ENCODE measurements at places on chromosomes 11 and 22.

GRCh38 chr11:46338988-46339666 is 8.1 kb upstream of the DGKZ start:
- no peak for DNase-seq

DNA sequence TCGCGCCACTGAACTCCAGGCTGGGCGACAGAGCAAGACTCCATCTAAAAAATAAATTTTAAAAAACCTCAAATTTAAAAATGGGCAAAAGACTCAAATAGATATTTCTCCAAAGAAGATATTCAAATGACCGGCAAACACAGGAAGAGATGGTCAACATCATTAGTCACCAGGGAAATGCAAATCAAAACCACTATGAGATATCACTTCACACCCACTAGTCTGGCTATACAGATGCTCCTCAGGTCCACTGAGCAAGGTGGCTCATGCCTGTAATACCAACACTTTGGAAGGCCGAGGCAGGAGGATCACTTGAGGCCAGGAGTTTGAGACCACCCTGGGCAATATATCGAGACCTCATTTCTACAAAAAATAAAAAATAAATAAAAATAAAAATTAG is 43.3 kb upstream of the SLC35C1 start:
- DNase-seq: no peak

- peak; percentile 81 for DNase-seq
Measured at GRCh38 chr11:118051611-118052461, 25.0 kb upstream of the TMPRSS4 start.

DNA sequence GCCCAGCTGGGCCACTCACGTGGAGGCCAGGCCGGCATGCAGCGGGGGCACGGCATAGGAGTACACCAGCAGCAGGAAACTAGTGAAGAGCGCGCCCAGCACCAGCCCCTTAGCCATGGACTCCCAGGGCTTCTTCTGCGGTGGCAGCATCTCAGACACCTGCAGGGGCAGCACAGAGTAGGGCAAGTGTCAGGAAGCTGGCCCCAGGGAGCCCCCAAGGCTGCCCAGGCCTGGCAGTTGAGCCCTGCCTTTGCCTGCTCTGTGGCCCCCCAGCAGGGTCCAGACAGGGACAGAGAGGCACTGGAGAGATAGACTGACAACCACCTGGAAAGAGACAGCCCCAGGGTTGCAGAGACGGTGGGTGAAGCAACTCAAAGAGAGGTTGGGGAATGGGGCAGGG is 10.7 kb upstream of the SEC14L6 start:
- DNase-seq: no peak

GRCh38 chr11:84865791-84866535 is 761.2 kb downstream of the DLG2 start:
- no peak for DNase-seq

- DNase-seq: no peak
Measured at GRCh38 chr11:87174870-87175269, 137.1 kb downstream of the TMEM135 start.

- no peak for DNase-seq
Measured at GRCh38 chr11:119907878-119908572, 179.0 kb upstream of the NECTIN1 start.

- DNase-seq: no peak
Measured at GRCh38 chr22:19497245-19497644, 17.5 kb downstream of the CDC45 start.

DNA sequence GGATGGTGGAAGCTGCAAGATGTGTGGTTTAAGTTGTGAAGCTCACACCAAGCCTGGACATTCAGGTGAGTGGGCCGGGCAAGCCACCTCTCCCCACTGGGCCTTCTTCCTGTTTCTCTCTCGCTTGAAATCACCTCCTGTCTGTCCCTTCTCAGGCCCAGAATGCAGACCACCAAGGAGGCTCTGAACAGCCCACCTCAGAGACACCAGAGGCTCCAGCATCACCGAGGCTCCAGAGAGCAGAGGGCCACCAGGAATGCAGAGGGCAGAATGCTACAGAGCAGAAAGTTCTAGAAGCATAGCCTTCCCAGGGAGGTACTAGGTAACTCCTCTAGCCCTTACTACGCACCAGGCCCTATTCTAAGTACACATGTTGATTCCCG is 14.8 kb upstream of the IL2RB start:
- no peak for DNase-seq

- DNase-seq: no peak
Measured at GRCh38 chr11:68615657-68616056, 68.7 kb upstream of the GAL start.

DNA sequence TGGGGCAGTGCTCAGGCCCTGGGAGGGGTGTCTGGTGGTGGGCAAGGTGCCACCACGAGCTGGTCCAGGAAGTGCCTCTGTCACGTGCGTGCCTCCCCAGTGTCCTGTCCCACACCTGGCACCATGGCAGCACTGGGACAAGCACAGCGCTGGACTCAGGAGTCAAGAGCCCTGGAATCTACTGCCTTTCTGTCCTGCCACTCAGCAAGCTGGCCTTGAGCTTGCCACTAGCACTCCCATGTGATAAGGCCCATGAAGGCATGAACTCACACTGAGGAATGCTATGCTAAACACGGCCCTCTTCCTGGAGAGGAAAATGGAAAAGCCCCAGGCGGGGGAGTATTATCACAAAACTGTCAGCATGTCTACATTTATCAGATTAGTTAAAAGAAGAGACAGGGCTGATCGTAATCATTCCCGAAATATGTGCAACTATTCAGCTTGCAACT is 50.7 kb upstream of the SLC35C1 start:
- no peak for DNase-seq

GRCh38 chr11:111461460-111462235 is 50.5 kb downstream of the BTG4 start:
- no peak for DNase-seq

DNA sequence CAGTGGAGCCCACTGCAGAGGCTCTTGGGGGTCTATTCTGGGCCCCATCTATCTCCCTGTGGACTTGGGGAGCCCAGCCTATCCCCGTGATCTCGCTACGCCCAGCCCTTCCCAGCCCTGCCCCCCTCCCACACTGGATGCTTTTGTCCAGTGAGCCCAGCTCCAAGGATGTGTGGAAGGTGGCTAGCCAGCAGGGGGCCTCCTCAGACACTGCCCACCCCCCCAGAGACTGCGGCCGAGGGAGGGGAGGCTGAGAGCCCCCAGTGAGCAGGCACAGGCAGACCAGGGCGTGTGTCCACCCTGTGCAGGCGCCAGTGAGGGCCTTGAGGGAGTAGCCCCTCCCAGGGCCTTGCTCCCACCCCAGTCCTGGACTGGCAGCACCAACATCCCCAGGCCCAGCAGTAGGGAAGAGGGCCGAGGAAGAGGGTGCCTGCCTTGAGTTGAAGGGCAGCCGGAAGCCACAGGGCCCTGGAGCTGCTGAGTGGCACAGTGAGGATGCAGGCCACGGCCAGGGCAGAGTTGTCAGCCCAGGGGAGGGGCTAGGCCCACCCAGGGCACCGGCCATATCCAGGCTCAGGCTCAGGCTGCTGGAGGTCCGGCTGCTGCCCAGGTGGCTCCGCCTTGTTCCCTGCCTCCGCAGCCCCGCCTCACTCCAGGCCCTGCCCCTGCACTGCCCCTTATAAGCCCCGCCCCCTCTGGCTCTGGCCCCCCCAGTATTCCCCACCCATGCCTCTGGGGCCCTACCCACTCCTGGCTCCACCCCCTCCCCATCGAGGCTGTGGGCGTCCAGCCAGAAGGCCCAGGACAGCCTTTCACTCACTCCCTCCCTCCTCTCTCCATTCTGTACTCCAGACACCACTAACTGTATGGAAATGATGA is 28.0 kb downstream of the MOB2 start:
- no peak for DNase-seq

GRCh38 chr22:22033803-22034468 is 51.3 kb upstream of the TOP3B start:
- no peak for DNase-seq

GRCh38 chr22:30266445-30267381 is at the start of gene OSM:
OSM (minus strand) TSS chr22:30266851; CDS start chr22:30266799, 52 bp downstream.
- peak; percentile 92 for DNase-seq

- DNase-seq: no peak
Measured at GRCh38 chr11:43138621-43139140, 173.1 kb upstream of the API5 start.

GRCh38 chr11:24005202-24005876 is 491.5 kb upstream of the LUZP2 start:
- DNase-seq: no peak

GRCh38 chr22:25898707-25899365 is 156.8 kb downstream of the MYO18B start:
- DNase-seq: no peak

GRCh38 chr11:114399490-114400215 is 658 bp downstream of the C11orf71 start:
- DNase-seq: no peak

- DNase-seq: no peak
Measured at GRCh38 chr11:115247953-115248352, 256.3 kb downstream of the CADM1 start.

- no peak for DNase-seq
Measured at GRCh38 chr11:28963187-28963586, 855.0 kb downstream of the METTL15 start.

- DNase-seq: no peak
Measured at GRCh38 chr11:119030029-119030328, 698 bp downstream of the SLC37A4 start.

DNA sequence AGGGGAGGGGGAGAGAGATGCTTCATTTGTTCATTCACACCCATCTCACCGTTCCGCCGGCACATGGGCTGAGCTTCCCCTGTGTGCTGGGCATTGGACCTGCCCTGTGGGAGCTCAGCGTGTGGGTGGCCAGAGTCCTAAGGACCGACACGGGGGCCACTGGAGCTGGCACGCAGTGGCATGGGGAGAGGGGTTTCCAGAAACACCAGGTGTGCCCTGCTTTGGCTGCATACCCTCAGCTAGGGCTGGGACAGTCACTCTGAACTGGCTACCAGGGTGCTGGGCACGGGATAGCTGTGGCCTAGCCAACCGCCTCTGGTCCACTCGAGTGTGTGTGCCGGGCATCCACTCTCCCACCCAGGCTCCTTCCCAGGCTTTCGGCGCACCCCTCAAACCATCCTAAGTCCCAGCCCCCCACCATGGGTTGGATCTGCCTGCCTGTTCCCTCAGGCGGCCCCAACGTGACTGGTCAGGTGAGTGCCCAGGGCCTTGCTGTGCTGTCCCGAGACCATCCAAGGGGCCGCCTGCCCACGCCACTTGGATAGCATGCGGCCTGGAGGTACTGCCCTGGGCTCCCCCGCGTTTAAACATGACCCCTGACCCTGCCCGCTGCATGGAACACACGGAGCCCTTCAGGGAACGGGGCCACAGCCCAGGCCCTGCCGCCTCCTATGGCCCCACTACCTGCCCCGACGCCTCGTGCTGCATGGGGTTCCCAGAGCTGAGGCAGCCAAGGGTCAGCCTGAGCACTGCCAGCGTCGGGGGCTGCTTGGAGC is 51.6 kb upstream of the LINC01488 start:
- no peak for DNase-seq

GRCh38 chr22:26887456-26887855 is 230.1 kb downstream of the MIAT start:
- no peak for DNase-seq

DNA sequence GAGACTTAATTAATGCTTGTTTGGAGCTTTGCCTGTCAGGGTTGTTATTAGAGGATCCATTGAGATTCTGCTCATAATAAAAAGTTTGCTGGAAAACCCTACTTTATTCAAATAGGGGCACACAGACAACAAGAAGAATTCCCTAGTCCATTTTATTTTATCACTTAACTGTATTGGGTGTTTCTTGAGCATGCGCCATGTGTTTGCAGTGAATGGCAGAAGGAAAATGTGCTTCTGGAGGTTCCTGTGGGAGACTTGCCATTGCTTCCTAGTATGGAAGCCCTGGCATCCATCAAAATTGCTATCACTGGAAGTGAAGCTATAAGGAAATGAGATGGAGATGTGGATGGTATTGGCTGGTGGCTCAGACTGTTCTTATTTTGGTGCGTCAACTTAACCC is 106.6 kb upstream of the GALNT18 start:
- no peak for DNase-seq

- no peak for DNase-seq
Measured at GRCh38 chr11:9901943-9902342, 238.1 kb downstream of the SWAP70 start.

DNA sequence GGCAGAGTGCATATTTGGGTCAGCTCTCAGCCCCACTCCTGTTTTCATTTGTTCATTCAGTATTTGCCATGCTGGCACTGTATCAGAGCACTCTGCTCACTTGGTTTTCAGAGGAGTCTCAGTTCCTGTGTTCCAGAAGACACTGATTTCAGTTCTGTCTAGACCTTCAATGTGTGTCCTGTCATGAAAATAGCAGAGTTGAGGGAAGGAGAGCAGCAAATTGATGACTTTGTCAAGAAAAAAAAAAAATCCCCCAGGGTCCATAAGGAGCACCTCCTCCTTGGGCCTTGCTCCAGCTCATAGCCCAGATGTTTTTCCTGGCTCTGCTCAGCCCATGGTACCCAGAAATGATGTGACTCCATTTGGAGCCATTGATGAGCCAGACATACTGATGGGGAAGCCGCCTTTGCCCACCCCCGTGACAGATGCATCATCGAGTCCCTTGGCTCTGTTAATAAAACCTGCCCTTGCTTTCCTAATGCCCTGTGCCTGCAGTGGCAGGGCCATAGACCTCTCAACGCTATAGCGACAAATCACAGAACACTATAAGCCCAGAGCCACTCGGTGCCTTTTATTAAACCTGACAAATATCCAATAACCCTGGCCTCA is 107.0 kb downstream of the PKNOX2 start:
- DNase-seq: no peak

DNA sequence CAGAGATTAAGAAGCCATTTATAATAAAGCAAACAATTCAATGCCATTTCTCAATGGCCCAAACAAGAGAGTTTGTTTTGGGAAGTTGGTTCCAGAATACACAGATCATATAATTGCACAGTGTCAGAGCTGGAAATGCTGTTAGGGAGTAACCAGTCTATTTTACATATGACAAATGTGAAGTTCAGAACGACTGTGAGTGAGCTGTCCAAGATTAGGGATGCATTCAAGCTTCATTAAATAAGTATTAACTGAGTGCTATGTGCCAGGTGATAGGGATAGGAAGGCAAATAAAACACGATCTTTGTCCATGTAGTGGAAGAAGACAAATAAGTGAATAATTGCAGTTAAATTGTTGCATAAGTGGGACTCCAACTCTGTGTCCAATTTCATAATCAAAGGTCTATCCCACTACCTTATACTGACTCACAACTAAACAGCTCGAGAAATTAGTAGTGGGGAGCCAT is 33.1 kb upstream of the PICALM start:
- DNase-seq: no peak

- DNase-seq: no peak
Measured at GRCh38 chr22:48057116-48057835, 1294.8 kb downstream of the TBC1D22A start.

GRCh38 chr11:133052537-133052936 is 479.8 kb downstream of the OPCML start:
- no peak for DNase-seq

- DNase-seq: peak; percentile 98
Measured at GRCh38 chr11:3854977-3855807, at the start of gene STIM1. STIM1 (plus strand) TSS chr11:3855664; CDS start chr11:3856271, 607 bp downstream.

DNA sequence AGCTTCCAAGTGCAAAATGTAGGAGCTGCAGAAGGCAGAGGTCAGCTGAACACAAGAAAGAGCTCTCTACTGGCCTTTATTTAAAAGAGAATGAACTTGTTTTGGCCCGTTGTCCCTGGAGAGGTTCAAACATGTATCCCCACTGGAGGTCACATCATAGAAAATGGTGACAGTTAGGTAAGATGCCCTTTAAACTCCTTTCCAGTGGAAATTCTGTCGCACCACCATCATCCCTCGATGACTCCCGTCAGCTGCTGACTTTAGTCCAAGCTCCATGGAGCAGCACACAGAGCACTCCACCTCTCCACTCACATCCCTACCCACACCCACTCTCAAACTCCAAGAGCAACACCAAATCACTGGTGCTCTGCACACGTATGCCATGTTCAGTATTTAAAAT is 15.2 kb upstream of the P4HA3 start:
- DNase-seq: no peak

- DNase-seq: peak; percentile 34
Measured at GRCh38 chr11:877565-877964, 33.0 kb downstream of the CHID1 start.
